ENCODE measurements at places on chromosomes 3 and 15.

DNA sequence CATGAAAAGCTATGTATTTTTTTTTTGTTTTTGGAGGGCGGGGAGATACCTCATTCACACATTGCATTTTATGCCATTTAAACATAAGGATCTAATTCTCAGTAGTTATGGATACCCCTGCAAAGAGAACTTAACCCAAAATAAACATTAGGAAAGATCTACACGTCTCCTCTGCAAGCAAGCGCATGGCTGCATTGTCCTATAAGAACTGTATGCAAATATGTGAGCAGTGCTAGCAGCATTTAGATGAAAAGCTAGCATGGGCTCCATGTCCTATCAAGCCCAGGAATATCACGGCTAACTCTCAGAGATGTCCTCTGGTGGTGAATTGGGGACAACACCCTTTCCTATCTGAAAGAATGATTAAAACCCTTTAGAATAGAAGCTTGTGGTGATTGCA, 292.8 kb downstream of the MEX3B start:
- no peak for DNase-seq

GRCh38 chr3:157384031-157384430, 52.6 kb upstream of the PTX3 start:
- DNase-seq = no peak

- DNase-seq = no peak
Observed at GRCh38 chr3:139394116-139394515, 4.7 kb upstream of the COPB2 start.

GRCh38 chr15:89041507-89041906, 46.7 kb upstream of the ABHD2 start:
- DNase-seq = no peak

- DNase-seq = no peak
Observed at GRCh38 chr3:194075088-194075615, 60.8 kb upstream of the HES1 start.

DNA sequence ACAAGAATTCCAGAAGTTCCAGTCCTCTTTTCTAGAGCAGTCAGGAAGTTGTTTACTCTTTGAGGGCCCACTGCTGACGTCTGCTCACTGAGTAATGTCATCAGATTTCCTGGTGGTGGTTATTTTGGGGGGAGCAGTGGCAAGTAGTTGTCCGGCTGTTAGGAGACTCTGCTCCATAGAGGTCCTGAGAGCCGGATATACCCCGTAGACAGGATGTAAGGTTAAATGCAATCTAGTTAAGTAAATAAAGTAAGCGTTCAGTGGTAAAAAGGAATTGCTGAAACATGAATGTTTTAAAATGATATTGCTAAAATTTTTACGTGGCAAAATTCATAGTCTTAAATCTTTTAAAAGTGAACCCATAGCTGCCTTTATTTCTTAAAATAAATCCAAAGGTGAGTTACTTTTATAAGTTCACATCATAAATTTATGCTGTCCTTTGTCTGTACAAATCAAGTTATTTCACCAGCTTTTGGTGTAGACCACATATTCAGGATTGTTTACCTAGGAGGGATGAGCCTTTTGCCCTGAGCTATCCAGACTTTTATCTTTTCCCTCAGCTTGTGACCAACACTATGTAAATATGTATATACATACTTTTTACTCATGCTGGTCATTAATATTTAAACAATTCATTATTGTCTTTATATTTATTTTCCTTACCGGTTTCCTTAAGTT, 65.8 kb downstream of the PDE8A start:
- no peak for DNase-seq

- no peak for DNase-seq
Observed at GRCh38 chr15:97977734-97978133, 17.2 kb downstream of the ARRDC4 start.
